ENCODE measurements at places on chromosomes 3 and 15.

DNA sequence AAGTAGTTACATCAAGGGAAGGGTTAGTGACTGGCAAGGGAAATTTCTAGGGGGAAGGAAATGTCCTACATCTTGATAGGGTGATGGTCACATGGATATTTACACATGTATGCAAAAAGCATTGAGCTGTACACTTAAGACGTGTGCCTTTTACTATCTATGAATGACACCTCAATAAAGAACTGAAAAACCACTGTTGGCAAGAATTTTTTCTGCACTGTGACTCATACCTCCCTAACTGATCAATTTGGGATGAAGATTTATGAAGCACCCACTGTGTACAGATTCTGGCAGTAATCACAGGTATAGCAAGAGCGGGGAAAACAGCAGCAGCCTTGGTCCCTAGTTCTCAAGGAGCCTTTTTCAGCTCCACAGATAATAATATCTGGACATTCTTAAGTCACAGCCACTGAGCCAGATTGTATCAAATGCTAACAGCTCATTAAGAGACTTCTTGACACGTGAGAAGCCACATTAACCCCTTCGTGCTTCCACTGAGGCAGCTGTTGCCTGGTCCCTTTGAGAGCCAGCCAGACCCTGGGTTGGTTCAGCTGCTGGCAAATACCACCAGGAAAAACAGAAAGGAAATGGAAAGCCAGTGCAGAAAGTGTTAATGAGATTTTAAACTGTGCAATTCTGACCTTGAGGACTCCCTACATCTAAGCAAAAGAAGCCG lies 32.0 kb upstream of the GALNT15 start:
- DNase-seq = no peak

GRCh38 chr3:179088306-179088705 lies 16.7 kb upstream of the ZMAT3 start:
- no peak for DNase-seq

DNA sequence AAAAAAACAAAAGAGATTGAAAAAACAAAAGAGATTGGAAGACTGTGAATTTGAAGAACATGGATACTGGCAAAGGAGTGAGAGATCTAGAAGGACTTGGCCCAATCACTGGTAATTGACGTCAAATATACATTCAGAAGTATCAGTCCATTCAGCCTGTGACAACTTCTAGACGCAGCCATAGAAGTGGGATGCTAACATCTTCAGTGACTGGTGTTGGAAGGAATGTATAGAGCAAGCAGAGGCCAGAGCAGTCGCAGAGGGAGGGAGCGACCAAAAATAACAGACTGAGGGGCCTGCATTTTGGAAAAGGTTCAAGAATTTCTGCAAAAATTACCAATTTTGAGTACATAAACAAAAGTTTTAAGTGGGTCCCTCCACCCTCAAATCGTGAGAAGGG lies 473.3 kb downstream of the CADM2 start:
- no peak for DNase-seq

DNA sequence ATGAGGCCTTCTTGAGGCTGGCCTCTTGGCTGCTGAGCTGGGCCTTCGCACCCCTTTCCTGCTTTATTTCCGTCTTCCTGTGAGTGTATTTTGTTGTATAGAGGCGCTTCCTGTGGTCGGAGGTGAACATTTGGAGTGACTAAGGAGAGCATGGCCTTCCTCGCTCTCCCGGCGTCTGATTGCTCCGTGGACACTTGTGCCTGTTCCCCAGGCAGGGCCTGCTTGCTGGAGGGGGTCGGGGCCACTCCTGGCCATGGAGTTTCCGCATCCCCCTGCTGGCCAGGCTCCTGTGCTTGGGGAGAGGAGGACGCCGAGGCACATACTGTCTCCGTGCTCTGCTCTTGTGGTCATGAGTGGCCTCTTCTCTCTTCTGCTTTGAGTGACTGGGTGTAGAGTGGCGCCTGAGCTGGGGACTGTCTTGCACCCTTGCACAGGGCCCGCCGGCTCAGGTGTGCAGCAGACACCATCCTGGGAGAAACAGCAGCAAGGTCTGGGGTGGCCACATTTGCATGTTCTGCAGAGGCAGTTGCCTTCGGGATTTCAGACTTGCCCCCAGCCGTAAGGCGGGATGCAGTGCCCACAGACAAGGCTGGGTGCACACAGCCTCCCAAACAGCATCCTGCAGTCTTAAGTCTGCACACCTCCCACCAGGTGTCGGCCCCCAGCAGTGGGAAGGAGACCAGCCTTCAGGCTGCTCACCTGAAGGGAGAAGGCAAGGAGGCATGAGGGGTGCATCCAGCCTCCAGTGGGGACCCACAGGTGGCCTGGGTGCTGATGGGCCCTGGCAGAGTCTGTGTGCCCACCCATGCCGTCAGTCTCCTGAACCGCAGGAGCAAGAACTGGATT lies 16.4 kb downstream of the KLF13 start:
- DNase-seq = no peak

- DNase-seq = no peak
These were observed 312.5 kb downstream of the SHQ1 start for GRCh38 chr3:72535772-72536171.

- DNase-seq = no peak
These were observed 175.4 kb downstream of the MBNL1 start for GRCh38 chr3:152444029-152444641.

- DNase-seq = no peak
These were observed 478.9 kb downstream of the NLGN1 start for GRCh38 chr3:173876476-173876875.

DNA sequence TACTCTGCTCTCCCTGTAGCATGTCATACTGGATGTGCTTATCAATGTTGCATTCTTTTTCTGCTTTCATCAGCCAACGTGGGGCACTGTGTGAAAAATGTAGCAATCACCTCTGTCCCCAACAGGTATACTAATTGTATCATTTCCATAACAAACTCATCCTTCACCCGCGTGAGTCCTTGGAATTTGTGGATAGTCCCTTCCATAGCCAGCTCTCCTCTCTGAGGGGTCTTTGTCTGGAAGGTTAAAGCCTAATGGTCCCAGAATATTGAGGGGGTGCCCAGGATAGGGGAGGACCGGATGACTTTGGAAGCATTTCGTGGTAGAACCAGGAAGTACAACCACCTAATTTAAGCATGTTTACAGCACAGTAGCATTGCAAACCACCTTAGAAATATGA lies 124.6 kb downstream of the FOXB1 start:
- DNase-seq = no peak

DNA sequence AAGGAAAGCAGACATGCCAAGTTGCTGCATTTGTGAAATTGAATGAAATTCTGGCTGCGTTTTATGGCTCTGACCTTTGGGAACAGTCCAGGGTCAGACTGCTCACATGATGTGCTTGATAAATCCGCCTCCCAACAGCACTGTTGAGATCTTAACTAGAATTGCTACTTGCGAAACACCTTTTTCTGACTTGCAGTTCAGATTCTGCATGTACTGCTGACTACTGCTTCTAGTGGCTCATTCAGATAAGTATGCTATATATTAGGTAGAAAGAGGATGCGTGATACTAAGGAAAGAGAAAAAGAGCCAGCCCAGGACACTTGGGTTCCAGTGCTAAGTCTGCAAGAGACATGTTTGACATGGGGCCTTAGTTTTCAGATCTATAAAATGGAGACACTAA lies 129.4 kb downstream of the LPP start:
- no peak for DNase-seq

GRCh38 chr15:76903251-76903681 lies 1.9 kb downstream of the SCAPER start:
- no peak for DNase-seq

DNA sequence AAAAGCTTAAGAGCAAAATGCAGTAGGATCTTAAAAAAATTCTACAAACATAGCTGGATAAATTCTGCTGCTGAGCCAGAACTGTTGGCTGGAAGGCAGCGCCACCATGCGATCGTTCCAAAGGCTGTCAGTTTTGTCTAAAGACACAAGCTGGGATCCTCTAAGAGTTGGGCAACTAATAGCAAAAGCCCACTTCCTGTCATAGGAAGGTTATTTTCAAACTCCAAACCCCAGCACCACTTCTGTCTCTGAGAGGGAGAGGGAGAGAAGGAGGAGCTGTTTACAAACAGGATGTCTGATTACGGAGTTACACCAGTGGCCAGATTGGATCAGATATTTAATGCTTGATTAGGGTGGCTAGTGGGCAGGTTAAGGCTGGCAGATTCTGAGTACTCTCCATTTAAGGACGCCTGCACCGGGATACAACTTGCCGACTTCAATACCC lies 44.0 kb downstream of the EIF4E3 start:
- no peak for DNase-seq

GRCh38 chr15:38685686-38686339 lies 121.2 kb upstream of the RASGRP1 start:
- peak; percentile 46 for DNase-seq

GRCh38 chr3:152269831-152270734 lies 1.4 kb downstream of the MBNL1 start:
- peak; percentile 27 for DNase-seq

DNA sequence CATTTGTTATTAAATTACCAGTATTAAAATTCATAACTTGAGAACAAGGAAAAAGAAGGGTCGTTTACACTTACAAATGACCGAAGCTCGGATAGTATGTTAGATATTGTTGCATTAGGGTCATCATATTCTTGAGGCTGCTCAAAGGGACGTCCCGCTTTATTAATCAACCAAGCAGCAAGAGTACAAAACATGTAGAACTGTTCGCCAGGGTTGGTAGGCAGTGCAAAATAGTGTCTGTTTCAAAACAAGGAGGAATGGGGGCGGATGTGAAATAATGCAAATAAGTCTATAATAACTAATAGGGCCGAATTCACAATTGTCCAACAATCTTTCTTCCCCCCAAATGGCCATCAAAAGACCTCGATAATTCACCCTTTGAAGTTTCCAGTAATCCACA lies 2.9 kb downstream of the IFT57 start:
- no peak for DNase-seq

GRCh38 chr3:52856666-52857065 lies 21.8 kb upstream of the MUSTN1 start:
- DNase-seq = no peak

DNA sequence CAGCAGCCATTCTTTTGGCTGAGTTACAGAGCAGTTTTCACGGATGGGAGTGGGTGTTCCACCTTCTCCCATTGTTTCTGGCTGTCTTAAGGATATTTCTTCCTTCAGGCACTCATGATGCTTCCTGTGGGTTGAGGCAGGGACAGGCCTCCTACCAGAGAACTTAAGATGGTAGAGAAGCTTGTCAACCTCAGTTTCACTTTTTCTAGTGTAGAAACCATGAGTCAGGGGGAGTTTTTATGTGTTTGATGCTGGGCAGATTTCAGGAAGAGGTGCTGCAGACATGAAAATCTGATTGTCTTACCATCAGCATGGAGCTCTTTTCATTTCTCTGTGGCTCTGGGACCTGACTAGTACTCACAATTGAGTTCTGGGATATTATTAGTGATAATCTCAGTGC lies 48.7 kb upstream of the VEPH1 start:
- DNase-seq = no peak

DNA sequence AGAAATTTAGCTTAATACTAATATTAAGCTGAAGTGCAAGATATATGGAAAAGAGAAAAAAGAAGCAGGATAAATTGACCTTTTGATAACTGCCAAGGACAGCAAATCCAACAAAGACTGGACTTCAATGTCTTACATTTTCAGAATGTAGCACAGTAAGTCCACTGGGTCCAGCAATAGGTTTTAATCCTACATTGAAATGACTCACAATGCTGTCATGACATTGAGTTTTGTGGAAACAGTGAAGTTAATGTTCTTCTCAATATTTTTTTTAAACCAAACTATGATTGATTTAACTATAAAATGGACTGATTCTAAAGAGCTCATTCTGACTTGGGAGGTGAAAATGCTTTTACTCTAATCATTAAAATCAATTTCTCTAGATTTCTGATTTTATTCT lies 166.6 kb upstream of the ZNF717 start:
- no peak for DNase-seq

DNA sequence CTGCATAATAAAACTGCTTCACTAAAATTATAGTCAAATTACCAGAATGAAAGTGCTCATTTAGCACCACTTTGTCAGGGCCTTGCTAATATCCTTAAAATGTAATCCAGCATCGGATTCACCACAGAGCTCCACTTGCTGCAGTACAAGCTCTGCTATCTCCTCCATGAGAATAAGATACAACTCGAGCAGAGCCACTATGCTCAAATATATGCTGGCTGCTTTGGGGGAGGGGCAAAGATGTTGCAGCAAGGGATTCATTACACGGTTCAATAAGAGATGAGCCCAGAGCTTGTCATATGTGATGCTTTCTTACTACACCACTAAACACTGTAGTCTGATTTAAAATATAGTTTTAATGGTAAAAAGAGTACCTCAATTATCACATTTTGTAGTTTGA lies 72.2 kb downstream of the DLG1 start:
- no peak for DNase-seq

- DNase-seq = no peak
These were observed 151.3 kb downstream of the XXYLT1 start for GRCh38 chr3:195119461-195120266.

GRCh38 chr3:127015282-127016042 lies 32.5 kb downstream of the PLXNA1 start:
- no peak for DNase-seq

DNA sequence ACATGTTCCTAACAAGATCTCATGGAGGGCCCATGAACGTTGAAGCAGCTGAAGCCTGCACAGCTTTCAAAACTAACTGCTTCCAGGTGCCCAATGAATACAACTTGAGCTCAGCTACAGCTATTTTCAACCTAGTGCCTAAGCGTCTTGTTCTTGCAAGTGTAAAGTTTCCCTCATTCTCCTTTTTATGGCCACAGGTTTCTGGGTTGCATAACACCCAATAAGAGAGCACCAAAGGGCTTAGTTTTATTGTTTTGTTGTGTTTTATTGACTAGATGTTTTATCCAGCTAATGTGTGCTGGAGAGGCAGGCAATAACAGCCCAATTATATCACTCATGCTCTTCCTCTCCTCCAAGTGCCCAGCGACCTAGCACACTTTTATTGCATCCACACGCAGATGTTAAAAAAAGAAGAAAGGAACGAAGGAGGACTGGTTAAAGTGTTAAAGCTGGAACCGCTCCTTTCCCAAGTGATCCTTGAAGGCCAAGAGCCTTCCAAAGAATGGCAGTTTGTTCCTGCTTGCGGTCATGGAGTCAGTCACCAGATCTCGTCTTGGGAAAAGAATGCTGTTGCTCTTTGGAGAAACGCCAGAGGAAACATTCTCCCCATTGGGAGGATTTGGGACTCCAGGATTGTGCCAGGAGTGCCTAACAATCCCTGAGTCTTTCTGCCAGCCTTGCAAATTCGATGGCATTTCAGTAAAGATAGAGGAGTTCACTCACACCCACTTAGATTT lies 156.9 kb downstream of the MEX3B start:
- no peak for DNase-seq

GRCh38 chr3:125141596-125142419 lies 70.7 kb downstream of the SLC12A8 start:
- DNase-seq = peak; percentile 72

- DNase-seq = no peak
These were observed 345.0 kb downstream of the GRM7 start for GRCh38 chr3:7205962-7206361.

Measured in activated gamma-delta T cell treated with Interleukin-2 at 50 U/mL for 16 hours (primary cell).